ENCODE measurements at places on chromosomes 2 and 18.

- peak; percentile 73 for DNase-seq
Observed at GRCh38 chr2:48414980-48415835, 114.7 kb upstream of the STON1 start.

DNA sequence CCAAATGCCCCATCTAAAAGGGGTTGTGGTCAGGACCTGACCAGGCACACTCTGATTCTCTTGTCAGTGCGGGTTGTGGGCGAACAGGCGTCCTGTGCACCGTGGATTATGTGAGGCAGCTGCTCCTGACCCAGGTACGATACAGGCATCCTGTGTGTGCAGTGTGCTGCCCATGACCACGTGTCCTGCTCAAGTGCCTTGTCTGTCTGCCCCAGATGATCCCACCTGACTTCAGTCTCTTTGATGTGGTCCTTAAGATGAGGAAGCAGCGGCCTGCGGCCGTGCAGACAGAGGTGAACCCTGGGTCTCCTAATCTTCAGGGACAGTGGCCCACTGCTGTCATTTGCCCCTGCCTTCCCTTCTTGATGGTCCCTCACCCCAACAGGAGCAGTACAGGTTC, 14.6 kb downstream of the PTPN18 start:
- no peak for DNase-seq

DNA sequence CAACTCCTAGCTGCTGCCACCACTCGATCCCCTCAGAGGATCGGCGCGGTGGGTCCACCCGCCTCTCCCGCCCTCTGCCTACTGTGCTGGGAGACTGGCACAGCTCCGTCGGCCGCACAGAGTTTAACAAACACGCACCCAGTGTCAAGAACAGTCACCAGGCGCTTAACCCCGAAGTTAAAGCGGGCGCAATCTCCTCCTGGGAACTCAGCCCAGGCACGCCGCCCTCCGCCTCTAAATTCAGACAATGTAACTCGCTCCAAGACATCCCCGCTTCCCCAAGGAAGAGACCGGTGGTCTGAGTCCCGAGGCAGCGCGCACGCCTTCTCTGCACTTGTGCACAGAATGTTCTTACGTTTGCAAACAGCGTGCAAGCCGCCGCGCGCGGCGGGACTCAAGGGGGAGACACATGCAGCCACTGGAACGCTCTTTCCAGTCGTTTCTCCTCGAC, 533 bp downstream of the CXCR4 start:
- DNase-seq: peak; percentile 86

- peak; percentile 23 for DNase-seq
Observed at GRCh38 chr2:64700133-64700809, 46.6 kb upstream of the SERTAD2 start.

DNA sequence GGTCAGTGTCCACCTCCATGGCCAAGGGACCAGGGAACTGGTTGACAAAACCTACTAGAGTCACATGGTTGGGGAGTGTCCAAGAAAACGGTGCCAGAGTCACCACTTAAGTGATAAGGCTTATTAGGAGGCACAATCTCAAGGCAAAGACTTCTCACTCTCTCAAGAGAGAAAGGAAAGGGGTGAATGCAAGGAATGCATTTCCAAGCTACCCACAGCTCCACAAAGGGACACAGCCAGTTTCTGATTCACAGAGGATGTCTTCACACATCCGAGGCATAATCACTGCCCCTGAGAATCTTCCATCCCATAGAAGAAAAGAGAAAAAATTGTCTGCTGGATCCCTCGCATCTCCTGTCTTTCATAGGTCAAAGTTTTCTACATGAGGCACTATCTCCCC, 269.3 kb downstream of the TNS1 start:
- DNase-seq: no peak

DNA sequence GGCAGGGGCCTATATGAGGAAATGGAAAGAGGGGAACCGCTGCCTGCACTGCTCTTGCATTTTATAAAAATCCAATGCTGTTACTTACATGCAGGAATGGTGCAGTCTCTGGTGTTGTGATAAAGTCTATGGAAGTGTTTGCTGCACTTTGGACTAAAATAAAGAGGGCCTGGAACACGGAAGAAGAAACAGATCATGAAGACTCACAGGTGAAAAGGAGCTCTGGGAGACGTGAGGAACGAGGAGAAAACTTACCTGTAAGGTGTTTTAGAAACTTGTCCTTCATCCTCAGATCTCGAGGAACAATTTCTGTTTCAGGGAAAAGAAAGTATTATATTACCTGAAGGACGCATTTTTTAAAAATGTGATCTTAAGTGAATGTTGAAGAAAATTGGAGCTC, 1.9 kb downstream of the ALKAL2 start:
- DNase-seq: no peak

GRCh38 chr2:138201286-138201685, 237.0 kb downstream of the HNMT start:
- no peak for DNase-seq

DNA sequence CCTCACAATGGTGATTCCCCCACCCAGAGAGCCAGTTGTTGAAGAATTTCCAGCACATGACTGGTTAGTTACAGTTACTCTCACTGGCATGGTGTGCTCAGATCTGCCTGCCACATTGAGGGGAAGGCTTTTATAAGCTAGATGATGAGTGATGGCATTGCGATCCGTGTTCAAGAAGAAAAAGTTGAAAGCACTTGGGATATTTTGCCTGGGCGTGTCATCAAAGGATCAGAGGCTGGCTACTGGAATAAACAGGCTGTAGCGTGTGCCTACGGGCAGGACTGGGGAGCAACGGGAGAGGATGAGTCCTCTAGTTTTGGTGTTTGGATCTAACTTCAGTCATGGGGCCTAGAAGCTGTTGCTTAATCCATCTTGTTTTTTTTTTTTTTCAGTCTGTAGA, 175.0 kb downstream of the SETBP1 start:
- no peak for DNase-seq

DNA sequence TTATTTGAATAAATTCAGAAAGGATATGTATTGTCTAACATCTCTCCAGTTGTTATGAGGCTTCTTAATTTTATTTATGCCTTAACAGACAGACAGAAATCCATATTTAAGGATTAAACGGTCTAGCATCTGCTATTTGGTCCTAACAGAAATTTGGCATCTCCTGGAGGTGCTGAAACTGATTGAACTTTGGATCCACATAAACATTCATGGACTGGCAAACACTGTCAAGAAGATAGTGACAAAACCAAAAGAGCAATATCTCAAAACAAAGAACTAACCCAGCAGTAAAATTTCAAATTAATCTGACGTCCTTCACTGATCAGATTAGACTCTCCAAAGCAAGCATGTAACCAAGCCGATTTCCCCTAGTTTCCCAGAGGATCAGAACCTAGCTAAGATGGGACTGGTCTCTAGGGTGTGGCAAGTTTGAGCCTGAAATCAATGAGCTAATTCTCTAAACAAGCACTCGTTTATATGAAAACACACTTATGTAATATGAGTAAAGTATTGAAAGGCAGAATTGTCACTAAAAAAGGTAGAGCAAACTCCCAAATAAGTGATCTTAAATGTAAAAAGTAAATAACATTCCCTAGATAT, 139.5 kb downstream of the NOL4 start:
- DNase-seq: no peak

DNA sequence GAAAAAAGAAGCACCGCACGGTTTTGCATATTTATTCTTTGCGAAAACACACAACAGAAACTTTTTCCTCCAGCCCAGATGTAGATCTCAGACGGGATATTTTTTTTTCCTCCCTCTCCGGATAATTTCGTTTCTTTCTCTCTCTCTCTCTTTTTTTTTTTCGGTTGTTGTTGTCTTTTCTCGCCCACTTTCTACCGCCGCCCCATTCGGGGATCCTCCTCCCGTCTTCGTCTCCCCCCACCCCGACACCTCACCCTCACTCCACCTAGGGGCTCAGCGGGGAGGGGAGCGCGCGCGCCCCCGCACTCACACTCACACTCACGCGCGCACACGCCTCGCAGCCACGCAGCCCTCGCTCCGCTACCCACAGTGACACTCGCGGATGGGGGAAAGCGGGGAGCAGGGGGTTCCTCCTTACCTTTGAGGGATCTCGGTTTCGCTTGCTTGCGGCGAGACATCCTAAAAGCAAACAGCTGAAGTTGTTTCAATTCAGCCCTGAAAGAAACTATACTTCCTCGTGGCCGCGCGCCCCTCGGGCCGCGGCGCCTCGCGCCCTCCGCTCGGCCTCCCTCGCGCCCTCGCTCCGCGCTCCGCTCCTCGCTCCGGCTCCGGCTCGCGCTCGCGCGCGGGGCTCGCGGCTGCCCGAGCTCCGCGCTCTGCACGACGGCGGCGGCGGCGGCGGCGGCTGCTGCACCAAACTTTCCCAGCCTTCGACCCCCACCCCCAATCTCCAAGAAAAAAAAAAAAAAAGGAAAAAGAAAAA, 1.3 kb downstream of the ZNF521 start:
- peak; percentile 27 for DNase-seq

GRCh38 chr2:205290299-205290698, 392.0 kb upstream of the NRP2 start:
- DNase-seq: no peak

- no peak for DNase-seq
Observed at GRCh38 chr2:231514951-231515297, 15.3 kb downstream of the NMUR1 start.

DNA sequence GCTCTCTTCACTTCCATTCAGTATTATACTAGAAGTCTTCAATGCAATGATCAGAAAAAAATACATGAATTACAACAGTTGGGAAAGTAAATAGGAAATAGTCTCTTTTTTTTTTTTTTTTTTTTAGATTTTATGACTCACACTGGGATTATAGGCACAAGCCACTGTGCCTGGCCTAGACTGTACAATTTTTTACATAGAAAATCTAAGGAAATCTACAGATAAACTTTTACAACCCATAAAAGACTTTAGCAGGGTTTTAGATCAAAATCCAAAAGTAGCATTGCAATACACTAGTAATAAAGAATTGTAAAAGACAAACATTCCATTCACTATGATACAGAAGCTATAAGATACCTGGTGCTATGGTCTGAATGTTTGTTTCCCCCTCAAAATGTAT, 39.0 kb downstream of the CFAP221 start:
- DNase-seq: no peak

GRCh38 chr2:38095996-38096861, 20.3 kb upstream of the CYP1B1 start:
- peak; percentile 56 for DNase-seq

GRCh38 chr2:20348542-20348941, 2.1 kb downstream of the PUM2 start:
- no peak for DNase-seq

DNA sequence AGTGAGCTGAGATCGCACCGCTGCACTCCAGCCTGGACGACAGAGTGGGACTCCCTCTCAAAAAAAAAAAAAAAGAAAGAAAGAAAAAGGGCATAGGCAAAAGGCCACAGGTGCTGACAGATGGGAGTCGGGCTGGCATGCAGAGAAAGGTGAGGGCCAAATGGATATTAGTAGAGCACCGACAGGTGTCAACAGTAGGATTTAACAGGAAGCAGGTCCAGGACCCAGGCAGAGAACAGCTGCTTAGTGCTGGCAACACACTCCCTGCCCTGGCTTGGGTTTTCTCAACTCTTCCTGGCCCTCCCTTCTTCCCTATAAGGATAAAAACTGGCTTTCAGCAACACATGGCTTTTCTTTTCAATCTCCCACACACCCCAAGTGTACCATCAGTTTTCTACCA, 84.9 kb downstream of the MRO start:
- DNase-seq: no peak

GRCh38 chr2:233789554-233789953, 11.4 kb downstream of the MROH2A start:
- no peak for DNase-seq

GRCh38 chr2:173458991-173459780, 104.5 kb downstream of the CDCA7 start:
- no peak for DNase-seq

DNA sequence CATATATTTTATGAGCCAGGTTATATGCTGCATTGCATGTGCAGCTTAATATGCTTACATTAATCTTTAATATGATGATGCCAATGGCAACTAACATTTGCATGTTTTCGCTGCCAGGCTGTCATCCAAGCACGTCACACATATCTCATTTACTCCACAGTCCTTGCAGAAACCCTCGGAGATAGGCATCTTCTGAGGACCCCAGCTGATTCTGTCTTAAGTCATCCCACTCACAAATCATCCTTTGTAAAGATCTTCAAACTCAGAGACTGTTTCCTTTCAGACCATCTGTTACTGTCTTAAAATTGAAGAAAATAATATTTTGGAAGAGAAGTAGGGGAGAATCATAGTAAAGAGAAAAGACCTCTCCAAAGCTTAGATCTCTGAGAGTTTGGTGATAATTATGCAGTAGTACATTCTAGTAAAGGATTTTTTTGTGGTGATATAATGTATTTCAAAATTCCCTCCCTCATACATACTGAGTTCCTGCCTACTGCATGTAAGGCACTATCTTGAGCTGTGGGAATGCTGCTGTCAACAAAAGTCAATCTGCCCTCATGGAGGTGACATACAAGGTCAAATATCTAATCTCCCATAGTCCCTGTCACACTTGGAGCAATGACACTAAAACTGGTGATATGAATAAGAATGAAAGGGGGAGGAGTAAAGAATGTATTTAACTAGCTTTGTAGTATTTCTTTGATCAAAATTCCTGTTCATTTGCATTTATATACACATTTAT, 11.0 kb downstream of the ITGA4 start:
- DNase-seq: no peak

DNA sequence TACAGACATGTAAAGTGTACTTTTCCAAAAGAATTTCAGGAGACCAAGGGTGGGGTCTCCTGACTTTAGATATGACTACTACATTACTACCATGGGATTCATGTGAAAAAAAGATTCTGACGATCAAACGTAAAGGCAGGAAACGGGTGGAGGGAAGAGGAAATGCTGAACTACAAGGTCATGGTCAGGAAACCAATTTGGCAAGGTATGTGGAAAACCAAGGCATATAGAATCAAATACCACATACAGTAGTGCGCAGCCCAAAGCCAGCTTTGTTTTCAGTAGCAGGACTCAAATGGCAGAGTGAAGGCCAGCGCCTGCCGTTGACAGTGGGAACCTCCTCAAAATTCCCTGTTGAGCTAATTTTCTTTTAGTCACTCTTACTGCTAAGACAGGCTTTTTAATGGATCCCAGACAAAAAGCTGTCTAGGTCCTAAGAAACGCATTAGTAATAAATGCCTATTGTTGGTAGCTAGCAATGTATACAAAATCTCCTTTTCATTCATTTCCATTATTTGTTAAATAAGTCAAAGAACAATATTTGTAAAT, 57.6 kb upstream of the SERTAD2 start:
- no peak for DNase-seq

DNA sequence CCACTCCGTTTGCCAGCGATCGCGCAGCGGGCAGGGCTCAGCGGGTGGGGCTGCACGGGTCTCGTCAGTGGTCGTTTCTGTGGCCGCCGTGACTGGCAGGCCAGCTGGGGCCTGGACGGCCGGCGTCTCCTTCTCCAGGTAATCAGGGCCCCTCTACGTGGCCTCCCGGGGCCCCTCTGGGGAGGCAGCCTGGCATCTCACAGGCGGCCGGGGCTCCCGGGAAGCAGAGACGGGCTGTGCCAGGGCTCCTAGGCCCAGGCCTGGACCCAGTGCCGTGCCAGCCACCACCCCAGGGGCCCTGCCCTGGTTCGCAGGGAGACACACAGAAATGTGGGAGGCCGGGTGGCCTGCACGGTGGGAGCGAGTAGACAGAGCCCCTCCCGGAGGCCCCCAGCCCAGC, 59.5 kb downstream of the NFATC1 start:
- no peak for DNase-seq
